Cerebellar cortex (tissue), 1 donor: ENCODE measurements at places on chromosomes 2 and 18.

DNA sequence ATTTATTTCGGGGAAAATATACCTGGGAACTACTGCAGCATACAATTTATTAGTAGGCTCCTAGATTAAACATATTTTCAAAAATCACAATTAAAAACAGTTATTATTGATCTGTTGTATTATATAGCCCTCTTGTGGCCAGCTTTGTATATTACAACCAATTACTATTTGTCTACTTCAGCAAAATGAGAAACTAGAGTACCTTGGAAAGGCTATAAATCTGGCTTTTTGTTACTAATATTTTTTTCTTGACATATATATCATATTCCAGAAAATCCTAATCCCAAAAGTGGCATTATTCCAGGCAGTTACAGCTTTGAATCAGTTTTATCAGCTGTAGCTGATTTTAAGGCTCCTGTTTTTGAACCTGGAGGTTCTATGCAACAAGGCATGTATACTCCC, 101.2 kb downstream of the UBR3 start:
- DNase-seq, result peak; percentile 56

GRCh38 chr2:85668857-85669142, 801 bp upstream of the SFTPB start:
- DNase-seq, result no peak

DNA sequence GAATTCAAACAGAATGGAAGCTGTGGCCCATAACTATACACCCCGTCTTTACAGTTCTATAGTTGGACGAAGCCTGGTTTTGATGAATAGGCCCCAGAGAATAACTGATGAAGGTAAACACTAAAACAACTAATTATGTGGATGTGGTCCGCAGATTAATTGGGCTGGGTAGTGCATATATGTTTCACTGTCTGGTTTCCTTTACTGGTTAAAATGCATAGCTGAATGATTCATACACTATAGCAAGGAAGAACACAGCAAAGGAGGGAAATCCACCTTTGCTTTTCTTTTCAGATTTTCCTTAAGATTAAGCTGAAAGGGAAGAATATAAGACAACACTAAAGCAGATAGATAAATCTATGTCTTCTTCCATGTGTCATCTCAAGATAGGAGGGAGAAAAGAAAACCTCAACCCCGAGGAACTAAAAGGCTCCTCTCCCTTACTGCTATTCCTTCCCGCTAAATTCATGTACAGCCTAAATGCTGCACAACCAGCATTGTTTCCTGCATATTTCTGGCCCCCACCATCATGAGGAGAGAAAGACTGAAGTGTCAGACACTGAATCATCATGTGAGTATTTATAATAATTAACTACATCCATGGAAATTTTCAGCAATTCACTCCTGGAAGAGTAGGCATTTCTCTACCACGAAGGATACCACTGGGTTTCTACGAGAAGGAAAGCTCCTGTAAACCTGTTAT, 297.1 kb upstream of the CCDC68 start:
- DNase-seq, result no peak

- DNase-seq, result no peak
These were observed 104.0 kb downstream of the CYRIA start for GRCh38 chr2:16561676-16562075.

- DNase-seq, result no peak
These were observed 751 bp upstream of the NMI start for GRCh38 chr2:151289972-151290866.

DNA sequence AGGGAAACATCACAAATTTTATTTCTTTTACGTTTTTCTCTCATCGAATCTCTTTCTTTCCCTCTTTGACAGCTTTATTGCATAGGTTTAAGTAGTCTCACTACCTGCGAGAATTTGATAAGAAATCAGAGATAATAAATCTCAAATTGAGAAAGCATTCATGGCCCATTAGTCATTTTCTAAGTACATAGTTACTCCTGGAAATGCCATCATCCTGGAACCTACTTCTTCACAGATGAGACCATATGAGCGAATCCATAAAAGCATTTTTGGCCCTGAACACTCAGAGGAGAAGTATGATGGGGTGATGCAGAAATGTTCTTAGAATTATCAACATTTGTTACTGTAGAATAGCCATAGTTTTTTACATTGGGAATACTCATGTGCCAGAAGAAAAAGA, 138.0 kb upstream of the ARHGAP28 start:
- no peak for DNase-seq

- DNase-seq, result no peak
These were observed 153.3 kb downstream of the METTL4 start for GRCh38 chr18:2417861-2418610.

DNA sequence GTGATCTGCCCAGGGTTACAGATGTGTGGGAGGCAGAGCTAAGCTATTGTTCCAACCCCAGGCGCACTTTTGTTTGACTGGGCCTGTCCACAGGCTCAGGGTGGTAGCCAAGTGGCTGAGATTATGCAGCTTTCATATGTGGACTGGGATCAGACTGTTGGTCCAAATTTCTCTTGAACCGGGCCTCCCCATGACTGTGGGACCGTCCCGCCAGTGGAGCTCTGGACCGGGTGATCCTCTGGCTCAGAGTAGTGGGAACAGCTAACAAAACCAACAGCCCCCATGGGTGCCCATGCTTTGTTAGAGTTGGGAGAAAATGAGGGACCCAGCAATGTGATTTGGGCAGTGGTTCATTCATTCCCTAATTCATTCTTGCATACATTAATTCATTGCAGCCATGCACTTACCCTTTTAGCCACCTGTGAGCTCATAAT, 86.8 kb upstream of the HS6ST1 start:
- no peak for DNase-seq

DNA sequence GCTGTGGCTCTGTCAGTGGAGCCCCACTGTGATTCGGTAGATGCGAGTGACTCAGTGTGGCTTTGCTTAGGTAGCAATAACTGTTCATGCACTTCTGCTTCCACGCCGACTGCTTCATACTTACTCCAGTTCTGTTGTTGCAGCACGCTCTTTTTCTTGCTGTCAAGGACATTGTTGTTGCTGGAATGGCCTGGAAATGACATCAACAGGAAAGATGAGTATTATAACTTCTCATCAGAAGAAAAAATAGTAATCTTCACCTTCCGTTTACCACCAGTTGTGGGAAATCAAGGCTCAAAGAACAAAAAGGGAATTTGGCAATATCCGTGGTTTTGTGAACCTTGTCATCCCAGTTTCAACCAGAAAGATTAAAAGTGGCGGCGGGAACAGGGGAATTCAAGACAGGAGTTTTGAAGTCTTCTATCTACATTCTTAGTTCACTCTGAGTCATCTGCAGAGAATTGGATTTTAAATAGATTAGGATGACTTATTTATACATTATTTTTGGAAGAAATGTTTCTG, 8.3 kb downstream of the TM4SF20 start:
- DNase-seq, result no peak
